Activated naive CD4-positive, alpha-beta T cell treated with anti-CD3 and anti-CD28 coated beads, Interleukin-2, amount 50 U/mL, for 72 hours (primary cell): ENCODE measurements at places on chromosomes 1 and 21.

DNA sequence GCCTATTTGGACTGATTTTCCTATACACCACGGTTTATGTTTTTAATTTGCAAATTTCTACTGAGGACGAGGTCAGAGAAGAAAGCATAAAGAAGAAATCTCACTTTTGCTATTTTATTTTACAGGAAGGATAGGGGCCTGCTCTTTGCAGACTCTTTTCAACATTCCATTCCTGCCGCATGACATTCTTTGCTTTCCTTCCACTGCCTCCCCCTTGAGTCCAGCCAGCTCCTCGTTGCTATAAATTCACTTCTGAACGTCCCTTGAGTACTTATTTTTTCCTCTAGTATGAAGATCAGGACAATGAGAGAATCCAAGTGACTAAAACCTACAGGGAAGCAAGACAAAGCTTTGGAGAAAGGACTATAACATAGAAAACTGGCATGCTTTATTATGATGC lies 53.4 kb upstream of the PTGFR start:
- no peak for DNase-seq

DNA sequence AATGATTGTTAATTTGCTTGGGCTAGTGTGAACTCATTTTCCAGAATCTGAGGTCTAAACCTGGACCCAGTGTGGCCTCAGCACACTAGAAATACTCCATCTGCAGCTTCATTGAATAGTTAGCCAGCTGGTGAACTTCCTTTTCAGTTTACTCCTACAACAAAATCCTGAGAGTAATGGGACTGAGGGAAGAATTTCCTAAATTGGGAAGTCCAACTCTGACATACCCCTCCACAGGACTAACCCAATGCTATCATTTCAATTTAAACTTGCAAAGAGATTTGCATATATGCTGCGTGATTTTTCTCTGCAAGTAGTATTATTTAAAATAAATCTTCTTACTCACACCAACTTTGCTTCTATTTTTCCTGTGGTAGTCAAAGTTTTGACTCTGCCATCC lies 27.8 kb upstream of the PIGC start:
- DNase-seq, result no peak

- DNase-seq, result no peak
Measured at GRCh38 chr1:29644812-29645211, 408.5 kb downstream of the PTPRU start.

GRCh38 chr21:34724857-34725195 lies 56.0 kb downstream of the CLIC6 start:
- DNase-seq, result no peak

DNA sequence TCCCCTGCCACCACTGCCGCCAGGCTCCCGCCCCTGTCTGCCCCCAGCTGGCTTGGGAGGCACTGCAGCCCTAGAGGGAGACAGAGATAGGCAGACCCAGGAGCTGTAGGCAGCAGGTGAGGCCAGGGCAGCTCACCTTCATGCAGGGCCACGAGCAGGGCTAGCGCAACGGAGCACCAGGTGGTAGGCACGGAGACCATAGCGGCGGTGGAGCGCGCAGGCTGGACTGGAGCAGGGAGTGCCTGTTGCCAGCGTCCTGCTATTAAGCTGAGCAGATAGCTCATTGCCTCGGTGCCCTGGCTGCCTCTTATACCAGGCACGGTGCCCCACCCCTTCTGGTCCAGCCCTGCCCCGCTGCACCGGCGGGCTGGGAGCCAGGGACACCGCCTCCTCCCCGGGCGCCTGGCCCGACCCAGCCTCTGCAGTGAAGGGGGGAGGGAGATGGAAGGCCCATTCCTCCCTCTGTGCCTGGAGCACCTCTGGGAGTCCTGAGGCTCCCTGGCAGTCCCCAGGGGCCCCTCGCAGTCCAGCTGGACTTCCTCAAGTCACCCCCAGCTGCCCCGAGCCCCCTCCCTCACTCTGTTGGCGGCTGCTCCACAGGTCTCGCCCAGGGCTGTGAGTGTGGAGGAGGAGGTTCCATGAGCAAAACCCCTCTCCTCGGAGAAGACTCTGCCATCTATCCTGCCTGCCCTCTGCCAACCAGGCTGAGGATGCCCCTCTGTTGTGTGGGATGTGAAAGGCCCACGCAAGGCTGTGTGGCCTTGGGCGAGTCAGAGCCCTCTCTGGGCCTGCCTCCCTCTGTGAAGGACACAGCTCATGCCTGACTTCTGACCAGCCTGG lies at the start of gene EDN2:
Gene EDN2, minus strand, starts transcription at position 282 of the 840 bp plus-strand sequence. Its CDS starts 82 bp downstream, at position 200.
- no peak for DNase-seq

GRCh38 chr1:52460694-52461093 lies 56.3 kb downstream of the PRPF38A start:
- DNase-seq, result no peak

GRCh38 chr1:241838897-241839296 lies 9.1 kb upstream of the EXO1 start:
- no peak for DNase-seq

DNA sequence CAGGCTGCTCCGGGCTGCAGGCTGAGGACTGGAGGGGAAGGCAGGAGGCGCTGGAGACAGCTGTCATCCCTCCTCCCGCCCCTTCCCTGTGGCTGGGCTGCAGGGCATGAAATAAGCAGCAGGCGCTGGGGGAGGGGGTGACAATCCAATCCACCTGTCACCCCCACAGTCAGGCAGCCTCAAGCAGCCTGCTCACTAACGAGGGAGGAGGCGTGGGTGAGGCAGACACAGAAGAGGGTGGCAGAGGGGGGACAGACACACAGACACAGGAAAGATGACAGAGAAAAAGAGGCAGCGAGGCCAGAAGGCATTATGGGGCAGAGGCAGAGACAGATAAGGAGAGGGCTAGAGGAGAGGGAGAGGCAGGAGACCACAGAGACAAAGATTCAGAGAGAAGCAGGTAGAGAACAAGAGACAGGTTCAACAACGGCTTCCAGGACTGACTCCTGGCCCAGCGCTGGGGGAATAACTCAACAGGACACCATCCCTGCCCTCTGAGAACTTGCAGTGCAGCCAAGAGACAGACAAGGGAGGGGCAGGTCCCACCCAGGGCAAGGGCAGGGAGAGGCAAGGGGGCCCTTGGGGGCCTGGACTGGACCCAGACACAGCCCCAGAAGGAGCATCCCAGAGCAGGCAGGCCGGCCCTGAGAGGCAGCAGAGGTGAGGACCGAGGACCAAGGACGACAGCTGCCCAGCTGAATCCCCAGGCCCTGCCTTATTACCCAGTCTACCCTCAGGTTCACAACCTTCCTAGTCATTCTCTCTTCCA lies 11.2 kb downstream of the MEF2D start:
- no peak for DNase-seq

DNA sequence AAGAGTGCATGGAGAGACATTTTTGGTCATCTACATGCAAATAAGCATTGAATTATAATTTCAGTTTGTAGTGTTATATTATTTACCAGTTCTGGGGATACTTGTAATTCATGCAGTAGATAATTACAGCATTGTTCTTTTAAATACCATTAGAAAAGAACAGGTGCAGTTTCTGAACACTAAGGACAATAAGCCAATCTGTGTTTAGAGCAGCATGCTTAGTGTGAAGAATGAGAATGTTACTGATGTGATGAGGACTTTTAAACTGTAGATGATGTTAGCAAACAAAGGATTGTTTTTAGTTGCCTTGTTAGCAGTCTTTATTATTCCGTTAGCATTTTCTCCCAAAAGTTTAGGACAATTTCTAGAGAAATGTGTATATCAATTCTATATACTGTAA lies 348.3 kb downstream of the BRINP3 start:
- no peak for DNase-seq

- DNase-seq, result no peak
Measured at GRCh38 chr1:197393105-197393504, 125.1 kb downstream of the CRB1 start.

DNA sequence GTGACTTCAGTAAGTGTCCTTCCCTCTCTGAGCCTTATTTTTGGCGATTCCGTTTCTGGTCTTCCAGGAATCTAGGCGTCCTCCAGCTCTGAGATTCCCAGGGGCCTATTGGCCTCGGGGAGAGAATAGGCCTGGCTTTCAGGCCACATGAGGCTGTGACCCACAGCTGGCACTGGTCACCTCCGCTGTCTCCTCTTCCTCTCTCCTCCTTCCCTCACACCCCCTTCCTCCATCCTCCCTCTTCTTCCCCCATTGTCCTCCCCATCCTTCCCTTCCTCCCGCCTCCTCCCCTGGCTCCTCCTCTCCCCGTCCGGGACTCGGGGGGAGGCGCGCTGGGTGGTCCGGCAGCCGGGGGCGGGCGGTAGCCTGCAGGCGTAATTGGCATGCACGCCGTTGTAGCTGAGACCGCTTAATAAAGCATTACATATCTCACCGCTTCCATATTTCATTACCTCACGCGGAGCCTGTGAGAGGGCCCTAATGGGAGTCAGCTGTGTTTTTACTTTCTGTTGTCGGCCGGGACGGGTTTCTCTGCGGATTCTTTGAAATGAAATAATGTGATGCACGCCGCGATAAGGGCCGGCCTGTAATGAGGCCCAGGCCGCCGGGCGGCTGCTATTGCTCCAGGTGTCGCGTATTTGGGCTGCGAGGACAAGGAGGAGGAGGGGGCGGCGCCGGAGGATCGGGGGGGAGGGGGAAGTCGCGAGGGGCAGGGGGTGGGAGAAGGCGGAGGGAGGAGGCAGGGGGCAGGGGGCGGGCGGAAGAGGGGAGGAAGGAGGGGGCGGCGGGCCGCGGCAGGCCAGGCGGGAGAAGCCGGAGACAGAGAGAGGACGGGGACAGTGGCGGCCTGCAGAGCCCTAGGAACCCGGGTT lies 95.3 kb downstream of the FOXD2 start:
- no peak for DNase-seq

DNA sequence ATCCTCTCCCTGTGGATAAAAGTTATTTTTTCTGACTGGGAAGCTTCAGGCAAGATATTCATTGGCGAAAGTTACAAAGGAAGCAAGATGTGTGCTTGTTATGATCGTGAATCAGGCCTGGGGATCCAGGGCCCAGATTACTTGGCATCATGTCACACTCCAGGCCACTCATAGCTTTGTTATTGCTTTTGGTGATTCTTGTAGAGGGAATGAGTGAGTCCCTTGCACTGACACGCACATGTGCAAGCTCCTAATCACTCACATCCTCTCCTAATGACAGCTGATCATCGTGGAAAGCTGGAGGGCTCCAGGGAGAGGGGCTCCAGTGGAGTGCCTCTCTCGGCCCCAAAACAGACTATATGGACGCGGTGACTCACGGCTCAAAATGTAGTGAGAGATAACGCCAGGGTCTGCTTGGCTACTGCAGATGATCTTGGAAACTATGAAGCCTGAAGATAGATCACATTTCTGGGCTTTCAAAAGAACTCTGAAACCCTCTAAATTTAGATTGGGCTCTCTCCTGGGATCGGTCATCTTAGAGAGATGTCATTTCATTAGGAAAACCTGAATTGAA lies 481.1 kb upstream of the USP24 start:
- no peak for DNase-seq

GRCh38 chr1:229623838-229624237 lies 2.1 kb downstream of the TAF5L start:
- DNase-seq, result no peak

GRCh38 chr1:86396498-86396890 lies 371 bp upstream of the ODF2L start:
- no peak for DNase-seq

DNA sequence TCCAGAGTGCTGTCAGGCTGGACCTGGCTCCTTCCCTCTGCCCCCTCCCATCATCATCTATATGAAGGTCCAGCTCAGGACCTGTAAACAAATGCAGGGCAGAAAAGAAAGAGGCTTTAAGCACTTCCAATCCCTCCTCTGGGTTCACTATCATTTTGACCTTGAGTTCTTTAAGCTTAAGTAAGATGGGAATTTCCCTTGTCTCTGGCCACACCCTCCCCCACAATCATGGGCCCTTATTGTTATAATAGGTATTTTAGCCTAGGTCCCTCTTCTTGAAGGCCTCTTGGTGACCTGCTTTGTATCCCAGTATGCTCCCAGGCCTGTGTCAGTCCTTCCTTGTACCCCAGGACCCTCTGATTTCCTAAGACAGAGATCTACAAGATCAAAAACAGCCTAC lies 45.1 kb upstream of the EPS15 start:
- DNase-seq, result no peak

- DNase-seq, result no peak
Measured at GRCh38 chr21:29376556-29376955, 77.8 kb downstream of the BACH1 start.

GRCh38 chr21:44880405-44881197 lies 7.1 kb upstream of the PTTG1IP start:
- no peak for DNase-seq

DNA sequence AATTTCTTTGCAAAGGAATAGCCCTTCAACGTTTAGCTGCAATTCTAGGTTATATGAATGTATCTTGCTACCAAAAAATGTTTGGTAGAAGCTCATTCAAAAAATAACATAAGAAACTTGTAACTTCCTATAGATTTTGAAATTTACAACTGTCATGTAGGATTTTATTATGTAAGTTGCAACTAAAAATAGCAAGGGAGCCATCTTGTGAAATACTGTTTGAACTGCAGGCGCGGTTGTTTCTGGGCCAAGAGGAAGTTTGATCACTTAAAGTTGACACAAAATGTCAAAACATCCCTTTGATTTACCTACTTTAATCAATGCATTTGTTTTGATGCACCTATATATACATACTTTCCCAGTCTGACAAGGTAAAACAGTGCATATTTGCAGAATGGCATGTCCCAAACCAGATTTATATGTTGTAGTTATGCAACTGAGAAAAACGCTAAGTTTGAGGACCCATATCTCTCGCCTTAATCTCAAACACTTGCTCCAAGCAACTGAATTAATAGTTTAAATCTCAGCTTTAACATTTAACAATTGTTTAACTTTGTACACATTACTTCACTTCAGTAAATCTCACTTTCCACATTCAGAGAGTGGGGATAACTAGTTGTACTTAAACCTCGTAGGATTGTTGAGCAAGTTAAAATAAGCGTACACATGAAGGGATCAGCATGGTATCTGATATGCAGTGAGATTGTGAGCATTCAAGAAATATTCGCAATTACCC lies 63.9 kb downstream of the KCNK2 start:
- DNase-seq, result no peak

- DNase-seq, result peak; percentile 61
Measured at GRCh38 chr1:151340870-151341754, 5.9 kb downstream of the RFX5 start.

DNA sequence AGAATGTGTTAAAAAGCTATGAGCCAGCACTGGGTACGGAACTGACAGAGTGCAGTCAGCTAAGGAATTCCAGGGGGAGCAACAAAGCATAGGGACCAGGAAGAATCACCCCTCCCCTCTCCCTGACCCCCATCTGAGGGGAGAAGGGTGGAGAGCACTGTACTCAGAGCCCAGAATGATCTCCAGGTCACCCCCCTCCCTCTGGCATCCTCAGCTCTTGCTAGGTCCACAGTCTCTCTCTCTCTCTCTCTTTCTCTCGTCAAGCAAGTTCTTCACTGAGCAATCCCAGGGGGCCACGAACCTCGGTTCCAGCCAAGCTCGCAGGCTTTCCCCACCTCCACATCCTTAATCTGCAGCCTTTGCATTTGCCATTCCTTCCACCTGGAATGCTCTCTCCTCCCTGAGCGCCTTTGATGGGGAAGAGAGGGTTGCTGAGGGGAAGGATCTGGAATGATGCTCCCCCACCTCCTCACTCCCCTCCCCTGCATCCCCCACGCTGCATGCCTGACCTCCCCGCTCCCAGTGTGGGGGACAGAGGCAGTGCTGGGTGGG lies 6.7 kb upstream of the WASF2 start:
- DNase-seq, result no peak

- DNase-seq, result no peak
Measured at GRCh38 chr1:208084764-208085163, 159.4 kb downstream of the PLXNA2 start.
